ENCODE measurements at places on chromosomes 12 and 14.

DNA sequence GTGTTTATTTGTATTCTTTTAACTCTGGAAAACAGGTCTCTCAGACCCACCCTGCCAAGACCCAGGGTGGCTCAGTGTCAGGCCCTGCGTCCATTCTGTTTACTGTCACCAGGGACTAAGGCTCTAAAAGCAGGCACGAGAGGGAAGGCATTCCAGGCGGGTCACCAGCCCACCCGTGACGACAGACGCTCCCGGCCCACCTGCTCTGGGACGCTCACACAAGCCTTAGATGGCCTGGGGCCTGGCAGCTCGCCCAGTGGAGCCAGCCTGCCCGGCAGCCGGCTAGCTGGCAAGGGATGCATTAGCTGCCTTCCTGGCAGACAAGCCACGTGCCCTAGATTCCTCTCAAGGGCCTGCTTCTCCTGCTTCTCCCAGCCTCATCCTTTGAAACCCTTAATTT is 9.2 kb upstream of the NUAK1 start:
- DNase-seq, result no peak

- no peak for DNase-seq
Measured at GRCh38 chr14:45083617-45083975, 320 bp upstream of the PRPF39 start.

GRCh38 chr12:68163560-68164081 is 4.1 kb upstream of the IFNG start:
- no peak for DNase-seq

- no peak for DNase-seq
Measured at GRCh38 chr12:105641749-105642148, 311.3 kb downstream of the C12orf75 start.

DNA sequence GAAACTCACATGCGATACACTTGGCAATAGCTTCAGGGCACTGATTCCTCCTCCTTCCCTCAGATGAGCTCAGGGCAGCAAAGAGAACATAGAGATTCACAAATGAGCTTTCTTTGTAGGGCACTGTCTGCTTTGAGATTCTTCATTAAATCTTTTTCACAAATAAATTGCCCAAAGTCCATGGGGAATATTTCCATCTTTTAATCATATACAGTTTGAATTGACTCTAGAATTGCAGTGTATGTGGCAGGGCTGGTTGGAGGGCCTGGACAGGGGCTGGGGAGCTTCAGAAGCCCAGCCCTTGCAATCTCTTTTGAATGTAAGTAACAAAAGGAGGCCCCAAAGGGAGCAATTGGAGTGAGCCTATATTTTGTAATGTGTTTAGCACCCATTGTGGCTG is 197.5 kb downstream of the NOVA1 start:
- no peak for DNase-seq

GRCh38 chr12:122788387-122788786 is 14.0 kb downstream of the CCDC62 start:
- DNase-seq, result no peak

GRCh38 chr14:102097441-102098135 is 10.7 kb upstream of the HSP90AA1 start:
- DNase-seq, result no peak

GRCh38 chr12:124995200-124995961 is 1.9 kb downstream of the BRI3BP start:
- no peak for DNase-seq

DNA sequence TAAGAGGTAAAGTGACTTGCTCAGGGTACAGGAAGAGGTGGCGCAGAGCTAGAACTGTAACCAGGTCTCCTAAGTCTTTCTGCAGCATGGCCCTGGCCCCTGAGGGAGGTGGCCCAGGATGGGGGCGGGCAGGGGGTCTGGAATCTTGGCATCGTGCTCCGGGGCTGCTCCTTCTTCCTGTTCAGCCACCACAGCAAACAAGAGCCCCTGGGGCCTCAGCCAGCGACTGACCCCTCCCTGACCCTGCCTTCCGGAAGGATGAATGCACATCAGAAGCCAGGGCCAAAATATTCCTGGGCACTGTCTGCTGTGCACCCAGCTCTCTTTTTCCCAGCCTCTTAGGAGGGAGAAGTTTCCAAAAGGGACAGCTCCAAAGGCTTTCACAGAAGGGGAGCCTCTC is 242.8 kb downstream of the DPF3 start:
- DNase-seq, result no peak

GRCh38 chr14:103546652-103547454 is 15.6 kb downstream of the BAG5 start:
- peak; percentile 62 for DNase-seq

GRCh38 chr12:6394398-6394797 is 10.4 kb downstream of the LTBR start:
- DNase-seq, result no peak

Measured in stimulated activated CD8-positive, alpha-beta memory T cell treated with anti-CD3 and anti-CD28 coated beads, Interleukin-4, amount 100 ng/mL, for 1 hour (primary cell).